RKO (cell line): ENCODE measurements at places on chromosomes 5 and 9.
A peak's percentile ranks its signal among the peaks of the same experiment; 100 is the strongest.

DNA sequence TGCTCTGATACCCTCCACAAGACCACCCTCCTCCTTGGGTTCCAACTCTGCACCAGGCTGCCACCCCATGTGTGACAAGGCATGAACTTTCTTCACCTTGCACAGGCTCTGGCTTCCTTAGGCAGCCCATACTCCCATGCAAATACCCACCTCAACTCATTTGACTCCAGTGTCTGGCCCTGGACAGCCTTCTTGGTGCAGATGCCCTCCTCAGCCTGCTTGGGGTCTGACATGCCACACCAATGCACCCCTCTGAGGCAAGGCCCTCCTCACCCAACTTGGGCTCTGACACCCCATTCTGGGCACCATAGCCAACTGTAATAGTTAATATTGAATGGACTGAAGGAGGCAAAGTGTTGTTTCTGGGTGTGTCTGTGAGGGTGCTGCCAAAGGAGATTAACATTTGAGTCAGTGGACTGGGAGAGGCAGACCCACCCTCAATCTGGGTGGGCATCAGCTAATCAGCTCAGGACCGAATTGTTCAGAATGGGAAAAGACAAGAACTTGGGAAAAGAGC lies 115.0 kb upstream of the EPB41L4A start:
- DNase-seq: no peak

GRCh38 chr5:164175083-164175482 lies 669.7 kb downstream of the MAT2B start:
- DNase-seq: no peak

DNA sequence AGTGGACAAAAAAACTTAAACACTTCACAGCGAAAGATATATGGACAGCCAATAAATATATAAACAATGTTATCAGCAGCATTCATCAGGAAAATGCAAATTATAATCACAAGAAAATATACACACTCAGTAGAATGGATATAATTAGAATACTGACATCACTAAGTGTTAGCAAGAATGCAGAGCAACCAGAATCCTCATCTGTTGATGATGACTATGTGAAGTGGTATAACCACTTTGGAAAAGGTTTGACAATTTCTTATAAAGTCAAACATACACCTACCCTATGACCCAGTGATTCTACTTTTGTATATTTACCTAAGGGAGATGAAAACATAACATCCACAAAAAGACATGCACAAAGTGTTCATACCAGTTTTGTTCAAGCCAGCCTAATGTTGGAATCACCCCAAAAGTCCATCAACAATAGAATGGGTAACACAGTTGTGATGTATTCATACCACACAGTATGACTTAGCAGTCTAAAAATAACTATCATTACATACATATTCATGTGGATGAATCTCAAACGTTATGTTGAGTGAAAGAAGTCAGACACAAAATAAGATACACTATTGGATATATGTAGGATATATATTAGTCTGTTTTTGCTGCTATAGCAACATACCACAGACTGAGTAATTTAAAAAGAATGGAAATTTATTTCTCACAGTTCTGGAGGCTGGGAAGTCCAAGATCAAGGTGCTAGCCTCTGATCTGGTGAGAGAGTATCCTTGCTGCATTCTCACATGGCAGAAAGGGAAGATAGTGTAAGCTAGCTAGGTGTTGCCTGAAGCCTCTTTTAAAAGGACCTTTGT lies 148.8 kb upstream of the ADAMTSL1 start:
- peak; percentile 11 for DNase-seq

DNA sequence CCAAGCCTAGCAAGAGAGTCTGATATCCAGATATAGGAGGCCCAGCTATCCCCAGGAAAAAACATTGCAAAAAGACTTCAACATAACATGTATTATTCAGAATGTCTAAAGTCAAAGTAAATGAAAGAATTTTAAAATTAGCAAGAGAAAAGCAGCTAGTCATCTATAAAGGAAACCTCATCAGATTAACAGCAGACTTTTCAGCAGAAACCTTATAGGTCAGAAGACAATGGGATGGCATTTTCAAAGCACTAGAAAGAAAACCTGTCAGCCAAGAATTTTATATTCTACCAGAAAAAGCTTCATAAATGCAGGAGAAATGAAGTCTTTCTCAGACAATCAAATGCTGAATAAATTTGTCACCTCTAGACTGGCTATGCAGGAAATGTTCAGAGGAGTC lies 9.9 kb downstream of the OR1L3 start:
- DNase-seq: no peak

- no peak for DNase-seq
Observed at GRCh38 chr5:154346427-154346826, 99.4 kb upstream of the SAP30L start.

GRCh38 chr5:176762489-176762888 lies 47.9 kb upstream of the UNC5A start:
- DNase-seq: peak; percentile 48
